ENCODE measurements at places on chromosomes 1 and 21.

- no peak for DNase-seq
Observed at GRCh38 chr1:89844241-89844807, 23.5 kb downstream of the LRRC8D start.

DNA sequence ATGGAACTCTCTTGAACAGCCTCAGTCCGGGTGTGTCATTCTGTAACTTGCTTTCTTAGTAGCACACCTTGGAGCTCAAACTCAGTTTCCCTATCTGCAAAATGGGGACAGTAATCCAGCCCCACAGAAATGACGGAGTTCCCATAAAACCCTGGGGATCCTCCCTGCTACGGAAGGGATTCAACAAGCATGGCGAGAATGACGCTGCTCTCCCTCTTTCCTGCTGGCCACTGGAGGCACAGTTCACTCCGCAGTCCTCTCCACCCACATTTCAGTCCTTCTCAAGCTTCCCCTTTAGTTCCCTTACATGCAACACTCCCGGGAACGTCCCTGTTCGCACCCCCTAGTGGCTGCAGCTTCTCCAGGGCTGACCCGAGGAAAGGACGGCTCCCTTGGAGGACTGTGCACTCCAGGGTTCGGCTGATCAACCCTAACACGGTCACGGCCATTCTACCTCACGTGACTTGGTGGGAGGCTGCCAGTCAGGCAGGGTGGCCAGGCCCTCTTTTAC, 20.6 kb downstream of the RUNX3 start:
- peak; percentile 79 for DNase-seq

DNA sequence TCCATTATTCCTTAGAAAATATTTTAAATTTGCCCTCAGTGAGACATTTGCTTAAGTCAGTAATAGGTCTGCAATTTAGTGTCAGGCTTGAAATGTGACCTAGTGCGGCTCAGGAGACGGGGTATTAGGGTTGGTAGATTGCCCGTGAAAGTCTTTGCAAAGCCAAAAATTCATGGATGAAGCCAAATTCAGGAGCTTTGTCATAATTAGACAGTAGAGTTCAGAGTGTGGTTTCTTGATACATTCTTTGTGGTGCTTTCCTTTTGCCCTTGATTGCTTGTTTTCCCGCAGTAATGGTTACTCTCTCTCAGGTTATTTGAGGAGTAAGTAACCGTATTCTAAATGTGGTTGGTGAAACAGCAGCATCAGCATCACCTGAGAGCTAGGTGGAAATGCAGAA, 120.7 kb downstream of the RPS6KC1 start:
- no peak for DNase-seq

DNA sequence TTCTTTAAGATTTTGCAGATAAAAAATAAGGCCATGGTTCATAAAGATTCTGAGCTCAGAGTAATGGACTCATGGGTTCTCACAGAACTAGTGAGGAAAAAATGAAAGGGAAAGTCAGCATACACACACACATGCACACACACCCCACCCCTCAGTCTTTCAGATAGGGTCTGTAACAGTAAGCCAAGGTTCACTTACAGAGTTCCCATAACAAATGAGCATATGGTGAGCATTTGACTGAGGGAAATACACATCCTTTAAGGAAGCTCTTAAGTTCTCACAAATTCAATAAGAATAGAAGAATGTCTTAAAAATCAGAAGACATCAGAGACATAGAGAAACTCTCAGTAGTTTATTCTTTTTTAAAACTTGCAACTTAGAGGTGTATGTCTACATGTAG, 57.9 kb downstream of the NTMT2 start:
- no peak for DNase-seq

DNA sequence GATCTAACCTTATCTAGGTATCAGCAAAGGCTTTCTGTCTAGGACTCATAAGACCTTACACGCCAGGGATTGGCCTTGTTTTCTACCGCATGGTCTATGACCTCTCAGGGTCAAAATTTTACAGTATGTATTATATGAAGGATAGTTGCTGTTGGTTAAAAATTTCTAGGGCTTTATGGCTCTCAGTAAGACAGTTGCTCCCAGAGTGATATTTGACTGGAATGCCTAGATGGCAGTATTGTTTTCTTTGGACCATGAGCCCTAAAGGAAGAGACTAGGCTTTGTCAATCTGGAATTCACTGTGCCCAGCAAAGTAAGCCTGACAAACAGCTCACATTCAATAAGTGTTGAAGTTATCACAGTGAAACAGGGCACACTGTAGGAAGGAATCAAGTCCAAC, 37.6 kb downstream of the C1orf87 start:
- DNase-seq, result peak; percentile 2

DNA sequence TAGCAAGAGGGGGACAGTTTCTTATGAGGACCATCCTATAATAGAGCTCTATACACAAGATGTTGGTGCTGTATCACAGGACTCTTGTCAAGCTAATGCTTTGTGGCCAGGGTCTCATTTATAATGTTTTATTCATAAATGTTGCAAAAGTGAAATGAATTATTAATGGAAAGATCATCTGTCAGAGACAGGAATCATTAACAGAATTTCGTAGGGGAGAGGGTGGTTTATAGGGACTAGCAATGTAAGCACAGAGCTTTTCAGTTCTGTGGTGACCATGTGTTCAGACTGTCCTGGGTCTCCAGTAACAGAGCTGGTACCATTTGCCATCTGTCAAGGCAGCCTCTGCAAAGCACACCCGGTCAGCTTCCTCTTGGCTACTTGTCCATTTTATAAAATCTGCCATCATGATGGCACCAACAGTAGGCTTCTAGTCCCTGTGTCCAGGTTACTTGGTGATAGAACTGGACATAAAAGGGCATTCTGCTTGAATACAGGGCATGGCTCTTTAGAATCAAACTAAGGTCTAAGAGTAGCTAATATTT, 36.2 kb downstream of the LPAR3 start:
- DNase-seq, result no peak

GRCh38 chr1:116470671-116471070, 97.6 kb downstream of the ATP1A1 start:
- no peak for DNase-seq

GRCh38 chr1:93567255-93567918, 114.2 kb downstream of the BCAR3 start:
- DNase-seq, result peak; percentile 98

- no peak for DNase-seq
Observed at GRCh38 chr1:108107658-108108057, 92.5 kb downstream of the SLC25A24 start.

DNA sequence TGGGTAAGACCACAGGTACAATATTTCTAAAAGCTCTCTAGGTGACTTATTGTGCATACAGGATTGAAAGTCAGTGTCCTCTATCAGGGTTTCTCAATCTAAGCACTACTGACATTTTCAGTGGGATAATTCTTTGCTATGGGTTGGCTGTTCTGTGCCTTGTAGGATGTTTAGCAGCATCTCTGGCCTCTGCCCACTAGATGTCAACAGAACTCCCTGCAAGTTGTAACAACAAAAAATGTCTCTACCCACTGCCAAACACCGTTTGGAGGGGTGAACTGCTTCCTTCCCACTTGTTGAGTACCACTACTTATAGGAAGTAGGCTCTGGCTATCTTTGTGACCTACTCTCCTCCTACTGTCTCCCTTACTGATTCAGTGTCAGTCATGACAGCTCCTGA, 90.1 kb upstream of the ZRANB2 start:
- DNase-seq, result no peak
